ENCODE measurements at places on chromosomes 13 and 19. TPM values are rescaled to one million over a fixed set of nuclear protein-coding genes. Genes with fewer than 3 reads are reported as not detected.
A peak's percentile ranks its signal among the peaks of the same experiment; 100 is the strongest.

- no peak for DNase-seq
- no peak overlapping the region for H3K27ac ChIP-seq
- no peaks in the 10 kb centered on the region for H3K27me3 ChIP-seq
- H3K4me1 ChIP-seq: no peaks in the 10 kb centered on the region
- no peaks in the 10 kb centered on the region for H3K36me3 ChIP-seq
- H3K4me3 ChIP-seq: no peak overlapping the region
Measured at GRCh38 chr19:46451352-46451751, 20.0 kb downstream of the PNMA8A start.

DNA sequence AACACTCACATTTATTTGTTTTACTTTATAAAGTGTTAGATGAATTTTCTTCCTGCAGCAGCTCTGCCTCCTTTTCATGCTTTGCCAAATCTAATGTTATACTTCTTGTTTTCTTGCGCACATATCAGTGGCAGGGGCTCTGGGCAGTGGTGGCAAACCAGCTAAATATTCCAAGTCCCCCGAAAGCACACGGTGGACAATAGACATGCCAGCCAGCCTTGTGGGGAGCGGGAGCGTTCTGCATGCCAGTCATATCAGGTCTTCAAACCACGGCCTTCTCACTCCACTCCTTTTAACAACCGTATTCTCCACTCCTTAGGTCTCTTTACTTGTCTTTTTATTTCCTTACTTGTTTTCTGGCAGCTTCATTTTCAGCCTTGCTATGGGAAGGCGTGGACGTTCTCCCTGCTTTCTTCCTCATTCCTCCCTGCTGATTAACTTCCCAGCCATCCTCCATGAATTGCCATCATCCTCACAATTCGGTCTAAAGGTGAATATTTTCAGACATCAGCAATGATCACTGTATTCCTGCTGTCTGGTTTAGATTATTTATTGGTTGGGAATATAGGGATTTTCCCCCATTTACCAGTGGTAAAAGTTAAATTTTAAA is 77.1 kb upstream of the WASF3 start:
- no peaks in the 10 kb centered on the region for H3K27me3 ChIP-seq
- H3K4me3 ChIP-seq: no peak overlapping the region
- no peak for DNase-seq
- H3K4me1 ChIP-seq: peaks cover 4% of the 10 kb centered on the region
- H3K36me3 ChIP-seq: no peaks in the 10 kb centered on the region

- peak overlapping the region; percentile 71 for H3K4me3 ChIP-seq
- DNase-seq: peak; percentile 71
- H3K4me1 ChIP-seq: peaks cover 19% of the 10 kb centered on the region
- peaks cover 5% of the 10 kb centered on the region for H3K36me3 ChIP-seq
Measured at GRCh38 chr13:99307648-99308339, 595 bp upstream of the GPR183 start.

DNA sequence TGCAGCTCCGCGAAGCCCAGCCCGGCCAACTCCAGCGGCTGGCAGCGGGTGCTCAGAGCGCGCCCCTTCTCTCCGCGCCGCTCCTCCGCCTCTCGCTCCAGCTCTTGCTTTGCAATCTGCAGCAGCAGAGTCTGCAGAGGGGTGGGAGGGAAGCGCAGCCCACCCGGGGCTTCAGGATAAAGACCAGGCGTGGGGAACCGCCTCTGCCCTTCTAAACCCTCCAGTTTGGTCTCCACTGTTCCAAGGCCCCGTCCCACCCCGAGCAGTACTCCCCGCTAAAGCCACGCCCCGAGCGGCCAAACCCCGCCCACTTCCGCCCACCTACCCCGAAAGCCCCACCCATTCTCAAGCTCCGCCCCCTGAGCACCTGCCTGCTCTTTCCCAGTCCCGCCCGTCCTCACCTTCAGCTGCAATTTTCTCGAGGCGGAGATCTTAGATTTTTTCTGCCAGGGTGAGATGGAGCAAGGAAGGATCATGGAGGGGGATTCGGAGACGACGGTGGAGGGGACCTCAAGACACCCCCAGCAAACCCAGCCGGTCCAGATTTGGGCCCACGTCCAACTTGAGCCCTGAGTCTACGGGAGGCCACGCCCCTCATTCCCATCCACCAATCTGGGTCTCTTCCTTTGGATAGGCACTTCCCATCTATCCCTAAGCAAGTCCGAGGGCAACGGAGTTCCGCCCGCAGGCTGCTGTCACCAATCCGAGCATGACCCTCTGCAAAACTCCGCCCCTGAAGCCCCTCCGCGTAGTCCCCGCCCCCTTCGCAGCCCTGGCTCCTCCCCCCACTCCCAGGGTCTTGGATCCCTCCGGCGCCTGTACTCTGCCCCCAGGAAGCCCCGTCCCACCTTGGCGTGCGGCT is 1.1 kb downstream of the TNNI3 start:
- H3K27ac ChIP-seq: no peak overlapping the region
- peak; percentile 98 for DNase-seq
- H3K4me1 ChIP-seq: no peaks in the 10 kb centered on the region
- peak overlapping the region; percentile 70 for H3K4me3 ChIP-seq
- H3K27me3 ChIP-seq: no peaks in the 10 kb centered on the region

DGKH gene
- 11.4 TPM for total RNA-seq

DNA sequence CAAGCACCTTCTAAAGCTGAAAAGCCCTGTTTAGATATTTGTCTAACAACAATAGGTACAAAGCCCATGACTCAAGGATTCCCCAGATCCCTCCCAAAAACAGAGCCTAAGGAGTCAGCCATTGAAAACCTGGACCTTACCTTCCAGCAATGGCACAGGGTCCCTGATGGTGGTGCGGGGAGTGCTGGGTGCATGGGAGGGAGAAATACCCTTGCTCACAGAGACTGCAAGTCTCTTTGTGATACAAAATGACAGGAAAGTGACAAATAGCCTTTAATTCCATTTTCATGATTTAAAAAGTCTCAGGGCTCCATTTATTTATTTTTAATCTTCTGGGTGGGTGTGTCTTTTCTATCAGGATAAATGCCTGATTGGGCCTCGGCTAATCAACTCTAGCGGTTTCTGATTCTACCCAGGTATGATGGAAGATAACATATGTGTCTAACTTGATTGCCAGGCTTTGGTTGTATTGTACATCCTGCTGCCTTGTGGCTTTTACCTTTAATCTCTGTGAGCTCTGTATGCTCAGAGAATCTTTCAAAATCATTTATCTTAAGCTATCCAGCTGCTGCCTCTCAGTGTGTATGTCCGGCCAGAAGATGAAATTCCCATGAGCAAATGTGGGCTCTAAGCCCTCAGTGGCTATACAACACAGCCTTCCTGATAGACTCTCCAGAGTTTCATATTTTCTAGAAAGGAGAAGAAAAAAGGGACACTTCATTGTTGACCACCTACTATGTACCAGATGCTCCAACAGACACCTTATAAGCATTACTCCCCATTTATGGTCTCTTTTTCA is 54.6 kb upstream of the FAM124A start:
- H3K4me1 ChIP-seq: peaks cover 18% of the 10 kb centered on the region
- H3K27ac ChIP-seq: no peak overlapping the region
- H3K36me3 ChIP-seq: peaks cover 6% of the 10 kb centered on the region
- peak; percentile 42 for DNase-seq

DNASE2 gene
- total RNA-seq: 20.8 TPM

DNA sequence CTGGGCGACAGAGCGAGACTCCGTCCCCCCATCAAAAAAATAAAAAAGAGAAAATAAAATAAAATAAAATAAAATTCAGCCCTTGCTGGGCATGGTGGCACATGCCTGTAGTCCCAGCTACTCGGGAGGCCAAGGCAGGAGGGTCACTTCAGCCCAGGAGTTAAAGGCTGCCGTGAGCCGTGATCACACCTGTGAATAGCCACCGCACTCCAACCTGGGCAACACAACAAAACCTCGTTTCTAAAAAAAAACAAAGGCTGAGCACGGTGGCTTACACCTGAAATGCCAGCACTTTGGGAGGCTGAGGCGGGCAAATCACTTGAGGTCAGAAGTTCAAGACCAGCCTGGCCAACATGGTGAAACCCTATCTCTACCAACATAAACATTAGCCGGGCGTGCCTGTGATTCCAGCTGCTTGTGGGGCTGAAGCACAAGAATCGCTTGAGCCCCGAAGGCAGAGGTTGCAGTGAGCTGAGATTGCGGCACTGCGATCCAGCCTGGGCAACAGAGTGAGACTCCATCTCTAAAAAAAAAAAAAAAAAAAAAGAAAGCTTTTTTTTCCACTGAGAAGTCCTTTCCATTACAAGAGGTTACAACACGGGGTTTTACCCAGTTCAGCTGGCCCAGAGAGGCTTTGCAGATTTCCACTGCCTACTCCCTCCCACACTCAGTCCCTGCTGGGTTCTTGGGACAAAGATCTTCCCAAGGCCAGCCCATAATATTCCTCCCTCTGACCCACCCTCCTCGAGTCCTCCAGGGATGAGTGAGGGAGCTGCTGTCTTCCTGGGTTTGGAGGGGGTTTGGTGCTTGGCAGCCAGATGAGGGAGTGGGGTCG is 6.4 kb downstream of the ANGPTL4 start:
- H3K4me1 ChIP-seq: peaks cover 12% of the 10 kb centered on the region
- H3K27me3 ChIP-seq: no peaks in the 10 kb centered on the region
- DNase-seq: no peak
- peaks cover 13% of the 10 kb centered on the region for H3K36me3 ChIP-seq
- H3K27ac ChIP-seq: no peak overlapping the region
- no peak overlapping the region for H3K4me3 ChIP-seq

DNA sequence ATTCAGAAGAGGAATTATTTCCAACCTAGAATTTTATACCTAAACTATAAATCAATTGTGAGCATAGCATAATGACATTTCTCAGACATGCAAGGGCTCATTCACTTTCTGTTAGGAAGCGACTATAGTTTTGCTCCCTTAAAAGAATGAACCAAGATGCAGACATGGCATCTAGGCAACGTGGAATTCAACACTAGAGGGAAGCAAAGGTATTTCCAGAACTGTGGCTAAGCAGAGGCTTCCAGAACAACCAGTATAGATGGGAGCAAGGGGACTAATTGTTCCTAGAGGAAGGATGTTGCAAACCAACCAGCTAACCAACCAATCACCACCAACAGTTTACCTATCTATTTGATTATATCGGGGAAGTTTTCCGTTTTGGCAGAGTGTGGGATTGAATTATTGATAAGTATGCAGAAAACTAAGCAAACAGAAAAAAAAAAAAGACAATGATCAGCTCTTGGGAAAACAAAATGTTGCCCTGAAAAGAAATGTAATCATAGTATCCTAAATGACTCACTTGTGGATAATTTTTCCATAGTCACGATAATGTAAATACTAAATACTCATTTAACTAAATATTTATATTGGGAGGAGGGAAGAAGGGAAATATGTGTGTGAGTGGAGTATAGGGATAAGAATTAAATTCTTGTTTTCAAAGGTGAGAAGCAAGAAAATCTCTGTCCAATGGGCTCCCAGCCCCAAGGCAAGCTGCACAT is 21.1 kb downstream of the ARL11 start:
- no peaks in the 10 kb centered on the region for H3K27me3 ChIP-seq
- H3K4me1 ChIP-seq: no peaks in the 10 kb centered on the region
- no peak for DNase-seq
- no peak overlapping the region for H3K4me3 ChIP-seq
- no peak overlapping the region for H3K27ac ChIP-seq
- H3K36me3 ChIP-seq: no peaks in the 10 kb centered on the region
